ENCODE measurements at places on chromosomes 1 and 21.
A peak's percentile ranks its signal among the peaks of the same experiment; 100 is the strongest.

DNA sequence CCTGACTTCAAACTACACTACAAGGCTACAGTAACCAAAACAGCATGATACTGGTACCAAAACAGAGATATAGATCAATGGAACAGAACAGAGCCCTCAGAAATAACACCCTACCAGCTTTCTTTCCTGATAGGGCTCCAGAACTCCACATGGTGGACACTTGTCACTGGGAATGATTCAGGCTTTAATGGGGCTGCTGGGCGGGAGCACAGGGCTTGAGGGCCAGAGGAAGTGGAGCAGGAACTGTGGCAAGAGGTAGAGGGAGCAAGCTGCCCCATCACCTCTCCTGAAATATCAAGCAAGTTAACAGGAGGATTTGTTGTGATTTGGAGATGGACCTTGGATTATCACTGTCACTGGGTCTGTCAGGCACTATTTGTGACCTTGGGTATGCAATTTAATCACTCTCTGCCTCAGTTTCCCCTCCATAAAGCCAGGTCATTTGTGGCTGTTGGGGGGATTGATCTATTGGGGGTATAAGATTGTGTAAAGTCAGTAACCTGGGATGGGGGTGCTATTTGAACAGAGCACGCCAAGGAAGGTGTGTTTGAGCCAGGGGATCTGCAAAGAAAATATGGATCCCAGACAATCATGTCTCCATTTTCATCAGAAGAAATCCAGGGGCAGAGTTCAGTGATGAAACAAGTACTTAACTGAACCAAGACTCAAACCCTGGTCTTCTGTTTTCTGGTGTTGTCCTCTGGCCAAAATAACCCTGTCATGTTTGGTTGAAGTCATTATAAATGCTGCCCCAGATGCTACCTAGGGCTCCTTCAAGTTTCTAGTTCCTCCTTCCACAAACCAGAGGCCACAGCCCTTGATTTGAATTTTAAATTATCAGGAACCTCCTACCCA is 25.2 kb downstream of the ETS2 start:
- DNase-seq, result peak; percentile 44

GRCh38 chr1:224726441-224727182 is 110.5 kb downstream of the CNIH3 start:
- peak; percentile 95 for DNase-seq

GRCh38 chr1:228988664-228989063 is 253.4 kb downstream of the RHOU start:
- DNase-seq, result peak; percentile 45

- peak; percentile 73 for DNase-seq
These were observed 1.4 kb downstream of the NCAM2 start for GRCh38 chr21:20999659-21000058.

GRCh38 chr1:22665752-22666151 is 12.7 kb downstream of the C1QB start:
- peak; percentile 38 for DNase-seq

DNA sequence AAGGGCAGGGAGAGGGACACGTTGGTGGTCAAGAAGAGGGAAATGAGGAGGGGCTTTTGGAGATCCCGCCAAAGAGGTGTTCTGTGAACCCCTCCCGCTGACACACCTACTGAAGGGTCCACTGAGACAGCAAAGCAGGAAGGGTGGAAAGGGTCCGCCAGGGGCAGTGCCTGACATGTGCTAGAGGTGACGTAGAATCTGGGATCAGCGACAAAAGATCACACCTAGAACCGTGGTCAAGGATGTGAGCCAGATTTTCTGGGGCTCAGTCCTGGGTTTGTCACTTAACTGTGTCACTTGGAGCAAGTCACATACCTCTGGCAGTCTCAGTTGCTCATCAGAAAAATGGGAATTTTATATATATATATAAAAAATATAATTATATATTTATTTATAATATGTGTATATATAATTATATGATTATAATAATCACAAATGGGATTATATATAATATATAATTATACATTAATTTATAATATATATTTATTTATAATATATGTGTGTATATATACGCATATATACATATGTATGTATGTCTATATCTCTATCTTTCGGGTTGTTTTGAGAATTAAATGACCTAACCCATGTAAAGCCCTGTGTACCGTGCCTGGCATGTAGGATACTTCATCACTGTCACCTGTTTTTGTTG is 35.0 kb upstream of the ATP5PO start:
- no peak for DNase-seq

DNA sequence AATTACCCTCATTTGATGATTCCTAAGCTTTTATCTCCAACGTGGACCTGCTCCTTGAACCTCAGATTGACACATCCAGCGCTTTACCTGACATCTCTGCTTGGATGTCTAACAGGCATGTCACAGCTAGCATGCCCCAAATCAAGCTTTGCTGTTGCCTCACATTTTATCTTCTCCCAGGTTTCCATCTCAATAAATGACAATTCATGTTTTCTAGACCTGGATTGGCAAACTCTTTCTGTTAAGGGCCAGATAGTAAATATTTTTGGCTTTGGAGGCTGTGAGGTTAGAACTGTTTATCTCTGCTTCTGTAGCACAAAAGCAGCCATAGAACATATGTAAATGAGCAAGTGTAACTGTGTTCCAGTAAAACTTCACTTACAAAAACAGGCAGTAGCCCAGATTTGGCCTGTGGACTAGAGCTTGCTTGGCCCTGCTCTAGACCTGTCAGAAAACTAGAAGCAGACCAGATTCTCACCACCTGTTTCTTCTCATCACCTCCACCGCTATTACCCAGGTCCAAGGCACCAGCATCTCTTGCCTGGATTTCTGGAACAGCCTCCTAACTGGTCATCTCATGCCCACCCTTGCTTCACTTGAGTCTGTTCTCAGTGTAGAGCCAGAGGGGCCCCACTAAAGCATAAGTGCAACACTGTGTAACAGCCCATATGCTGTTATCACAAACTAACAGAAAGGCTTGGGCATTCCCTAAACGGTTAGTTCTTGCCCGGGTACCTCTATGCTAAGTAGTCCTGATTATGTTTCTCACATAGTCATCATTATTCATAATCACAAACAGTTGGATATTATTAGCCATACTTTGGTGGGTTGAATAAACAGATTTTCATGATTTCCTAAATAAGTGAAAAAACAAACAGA is 42.3 kb downstream of the UBE4B start:
- no peak for DNase-seq

DNA sequence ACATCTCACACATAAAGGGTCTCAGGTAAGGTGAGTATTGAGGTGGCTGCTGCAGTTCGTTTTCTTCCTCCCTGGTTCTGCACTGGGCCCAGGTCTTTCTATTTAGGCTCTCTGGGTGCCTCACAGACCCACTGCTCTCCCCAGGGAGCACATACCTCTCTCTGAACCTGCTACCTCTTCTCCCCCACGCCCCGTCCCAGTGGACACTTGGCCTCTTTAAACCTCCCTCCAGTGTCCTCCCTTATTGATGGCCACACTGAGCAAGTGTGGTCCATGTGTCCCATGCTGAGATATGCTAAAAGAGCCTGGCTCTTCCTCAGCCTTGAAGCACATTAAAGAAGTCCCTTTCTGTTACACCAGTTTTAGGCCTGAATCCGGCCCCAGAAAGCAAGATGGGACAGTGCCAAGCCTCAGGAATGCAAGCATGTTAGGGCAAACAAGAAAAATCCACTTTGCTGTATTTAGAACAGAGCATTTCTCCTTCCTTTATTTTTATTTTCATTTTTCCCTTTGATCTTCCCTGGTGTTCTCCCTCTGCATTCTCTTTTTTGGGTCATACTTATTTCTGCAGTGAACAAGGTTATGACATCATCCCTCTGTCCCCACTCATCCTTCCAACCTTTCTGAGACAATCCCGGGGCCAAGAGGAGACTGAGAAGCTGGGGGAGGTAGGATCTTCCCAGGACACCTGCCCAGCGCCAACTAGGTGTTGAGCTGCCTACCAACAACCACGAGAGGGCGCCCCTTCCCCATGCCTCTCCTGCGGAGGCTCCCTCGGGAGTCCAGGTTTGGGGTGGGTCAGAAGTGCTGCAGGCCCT is 5.0 kb upstream of the CHI3L2 start:
- DNase-seq, result peak; percentile 74
